Dermis blood vessel endothelial cell (primary cell): ENCODE measurements at places on chromosomes 7 and 10.

DNA sequence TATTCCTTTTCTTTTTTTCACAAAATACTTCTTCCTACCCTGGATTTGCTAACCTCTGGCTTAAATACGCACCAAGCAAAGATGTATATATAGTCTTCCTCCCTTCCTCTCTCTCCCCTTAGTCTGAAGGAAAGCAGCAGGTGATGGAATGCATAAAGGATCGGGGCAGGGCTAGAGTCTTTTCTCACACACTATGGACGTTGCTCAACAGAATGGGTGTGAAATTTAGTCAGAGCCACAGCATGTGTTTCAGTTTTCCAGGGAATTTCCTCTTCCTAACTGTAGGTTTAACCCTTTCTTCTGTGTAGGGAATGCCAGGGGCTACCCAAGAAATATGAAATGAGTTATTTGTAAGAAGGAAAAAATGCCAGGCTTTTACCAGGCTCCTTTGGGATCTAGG is 71.4 kb upstream of the NFKB2 start:
- DNase-seq: no peak

- no peak for DNase-seq
Observed at GRCh38 chr10:94639902-94640301, 43.6 kb upstream of the CYP2C18 start.

- DNase-seq: no peak
Observed at GRCh38 chr10:36425131-36425797, 700.1 kb upstream of the ANKRD30A start.

GRCh38 chr10:131670341-131670740 is 230.5 kb upstream of the PPP2R2D start:
- no peak for DNase-seq

GRCh38 chr10:36479073-36479472 is 646.3 kb upstream of the ANKRD30A start:
- DNase-seq: no peak

DNA sequence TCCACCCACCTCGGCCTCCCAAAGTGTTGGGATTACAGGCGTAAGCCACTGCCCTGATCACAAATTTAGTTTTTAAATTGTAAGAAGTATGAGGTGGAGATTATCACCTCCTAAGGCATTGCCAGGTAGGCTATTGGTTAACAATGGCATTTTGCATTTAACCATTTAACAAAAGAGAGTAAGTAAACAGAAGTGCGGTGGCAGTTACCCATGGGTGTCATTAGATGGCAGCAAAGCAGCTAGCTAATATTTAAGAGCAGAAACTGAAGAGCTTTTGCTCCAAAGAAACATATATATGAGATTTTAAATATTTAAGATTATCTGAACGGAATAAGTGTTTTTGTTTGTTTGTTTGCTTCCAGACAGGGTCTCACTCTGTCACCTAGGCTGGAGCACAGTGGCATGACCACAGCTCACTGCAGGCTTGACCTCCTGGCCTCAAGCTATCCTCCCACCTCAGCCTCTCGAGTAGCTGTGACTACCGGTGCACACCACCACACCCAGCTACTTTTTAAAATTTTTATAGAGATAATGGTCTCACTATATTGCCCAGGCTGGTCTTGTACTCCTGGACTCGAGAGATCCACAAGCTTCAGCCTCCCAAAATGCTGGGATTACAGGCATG is 325.5 kb upstream of the C7orf33 start:
- peak; percentile 50 for DNase-seq

DNA sequence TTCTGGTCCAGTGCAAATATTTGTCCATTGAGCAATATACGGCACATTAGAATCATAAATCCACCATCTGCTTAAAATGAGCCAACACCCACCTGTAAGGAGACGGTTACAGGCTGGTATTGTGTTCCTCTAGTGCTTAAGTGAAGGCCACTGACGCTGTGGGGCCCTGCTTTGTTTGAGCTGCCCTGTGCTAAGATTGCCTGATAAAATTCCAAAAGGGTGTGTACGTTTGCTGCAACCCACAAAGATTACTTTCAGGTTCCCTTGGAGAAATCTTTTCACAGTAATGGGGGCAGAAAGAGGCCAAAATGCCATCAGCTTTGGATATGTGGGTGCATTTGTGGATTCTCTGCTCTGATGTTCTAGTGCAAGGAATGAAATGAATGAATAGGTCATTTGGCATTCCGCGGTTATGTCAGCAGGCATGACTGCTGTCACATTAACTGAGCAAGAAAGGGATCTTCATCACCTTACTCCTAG is 34.4 kb downstream of the AGR3 start:
- DNase-seq: no peak

DNA sequence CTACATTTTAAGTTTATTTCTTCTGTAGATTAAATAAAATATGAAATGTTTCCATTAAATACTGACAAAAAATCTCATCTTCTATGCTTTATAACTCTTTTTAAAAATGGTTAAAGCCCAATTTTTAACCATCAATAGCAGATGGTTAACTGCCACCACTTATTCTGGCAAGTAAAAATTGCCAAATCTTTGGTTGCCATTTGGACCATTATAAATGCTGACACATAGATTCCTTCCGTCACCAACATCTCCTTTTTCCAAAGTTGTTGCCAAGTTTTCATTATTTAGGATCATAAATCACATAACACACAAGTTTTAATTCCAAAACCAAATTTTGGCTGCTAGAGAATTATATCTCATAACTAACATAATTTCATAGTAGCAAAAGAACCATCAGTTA is 1614.3 kb downstream of the REEP3 start:
- no peak for DNase-seq

GRCh38 chr7:138729444-138729843 is 28.3 kb upstream of the SVOPL start:
- no peak for DNase-seq

GRCh38 chr10:19077276-19077675 is 28.7 kb downstream of the MALRD1 start:
- no peak for DNase-seq

DNA sequence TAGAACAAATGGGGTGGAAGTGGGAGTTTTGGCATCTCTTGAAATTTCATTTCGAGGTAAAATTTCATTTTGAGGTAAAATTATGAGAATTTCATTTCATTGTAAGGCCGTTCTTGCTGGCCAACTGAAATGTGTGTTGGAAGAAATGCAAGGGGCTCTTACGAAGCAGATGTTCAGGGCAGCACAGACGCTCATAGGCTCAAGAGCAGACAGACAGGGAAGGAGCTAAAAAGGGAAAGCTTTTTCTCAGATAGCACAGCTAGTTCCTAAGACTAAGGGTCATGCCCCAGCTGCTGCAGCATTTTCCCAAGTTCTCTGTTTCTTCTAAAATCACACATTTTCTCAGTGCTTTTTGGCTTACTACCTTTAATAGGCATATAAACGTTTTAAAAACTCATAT is 65.1 kb upstream of the SFMBT2 start:
- DNase-seq: no peak

- DNase-seq: no peak
Observed at GRCh38 chr10:120422457-120422856, 34.6 kb upstream of the PLPP4 start.

DNA sequence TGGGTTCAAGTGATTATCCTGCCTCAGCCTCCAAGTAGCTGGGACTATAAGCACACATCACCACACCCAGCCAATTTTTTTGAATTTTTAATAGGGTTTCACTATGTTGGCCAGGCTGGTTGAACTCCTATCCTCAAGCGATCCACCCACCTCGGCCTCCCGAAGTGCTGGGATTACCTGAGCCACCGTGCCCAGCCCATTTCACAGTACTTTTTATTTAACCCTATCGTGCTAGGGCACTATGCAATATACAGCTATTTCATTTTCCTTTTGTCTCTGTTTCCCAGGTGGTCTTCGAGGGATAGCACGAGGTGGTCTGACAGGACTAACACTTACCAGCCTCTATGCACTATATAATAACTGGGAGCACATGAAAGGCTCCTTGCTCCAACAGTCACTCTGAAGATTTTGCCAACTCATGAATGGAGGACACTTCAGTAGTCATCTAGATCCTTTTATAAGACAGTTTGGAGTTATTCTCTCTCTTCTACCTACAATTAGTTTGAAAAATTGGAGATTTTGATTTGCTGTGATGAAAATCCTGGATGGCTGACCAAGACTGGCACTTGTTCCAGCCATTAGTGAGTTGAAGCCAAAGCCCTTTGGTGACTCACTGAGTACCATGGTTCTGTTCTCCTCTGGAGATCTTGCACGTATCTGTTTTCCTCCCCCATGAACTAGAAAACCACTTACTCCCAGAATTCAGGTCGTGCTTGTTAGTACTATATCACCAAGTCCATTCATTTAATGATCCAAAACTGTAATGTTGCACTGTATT is 27.3 kb downstream of the NCOA4 start:
- no peak for DNase-seq

- DNase-seq: no peak
Observed at GRCh38 chr7:131222171-131222570, 105.5 kb upstream of the MKLN1 start.

- DNase-seq: no peak
Observed at GRCh38 chr7:72163271-72163670, 248.9 kb downstream of the CALN1 start.

DNA sequence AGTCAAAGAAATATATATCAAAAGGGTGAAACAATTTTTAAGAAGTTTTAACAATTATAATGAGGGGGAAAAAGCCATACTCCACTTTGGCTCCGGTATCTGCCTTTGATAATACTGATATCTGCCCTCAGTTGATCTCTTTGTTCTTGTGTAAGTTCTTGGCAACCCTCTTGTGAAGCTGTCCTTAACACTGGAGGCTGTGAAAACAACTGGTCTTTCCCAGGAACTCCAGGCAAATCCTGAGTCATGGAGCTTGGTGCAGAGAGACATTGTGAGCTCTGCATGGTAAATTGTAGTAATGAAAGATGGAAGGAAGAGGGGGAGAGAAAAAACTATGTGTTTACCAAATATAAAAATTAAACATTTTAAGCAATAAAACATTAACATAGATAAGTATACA is 11.9 kb upstream of the ERVW-1 start:
- DNase-seq: peak; percentile 39

DNA sequence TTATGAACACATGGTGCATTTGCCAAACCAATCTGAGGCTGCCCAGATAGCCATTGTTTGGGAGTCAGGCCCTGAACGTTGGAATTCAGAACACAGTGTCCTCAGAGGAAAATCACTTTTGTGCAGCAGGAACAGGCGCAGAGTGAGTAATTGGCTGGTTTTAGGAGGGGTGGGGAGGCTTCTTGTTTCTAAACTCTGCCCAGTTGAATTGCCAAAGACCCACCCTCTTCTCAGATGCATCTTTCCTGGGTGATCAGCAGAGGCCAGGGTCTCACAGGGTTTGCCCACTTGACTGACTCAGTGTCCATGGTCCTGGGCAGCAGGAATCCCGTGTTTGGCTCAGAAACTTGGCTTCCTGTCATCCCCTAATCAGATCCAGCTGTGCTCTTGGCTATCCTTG is 24.3 kb downstream of the PRLHR start:
- DNase-seq: no peak

GRCh38 chr7:74203956-74204618 is 5.7 kb upstream of the LAT2 start:
- DNase-seq: no peak

DNA sequence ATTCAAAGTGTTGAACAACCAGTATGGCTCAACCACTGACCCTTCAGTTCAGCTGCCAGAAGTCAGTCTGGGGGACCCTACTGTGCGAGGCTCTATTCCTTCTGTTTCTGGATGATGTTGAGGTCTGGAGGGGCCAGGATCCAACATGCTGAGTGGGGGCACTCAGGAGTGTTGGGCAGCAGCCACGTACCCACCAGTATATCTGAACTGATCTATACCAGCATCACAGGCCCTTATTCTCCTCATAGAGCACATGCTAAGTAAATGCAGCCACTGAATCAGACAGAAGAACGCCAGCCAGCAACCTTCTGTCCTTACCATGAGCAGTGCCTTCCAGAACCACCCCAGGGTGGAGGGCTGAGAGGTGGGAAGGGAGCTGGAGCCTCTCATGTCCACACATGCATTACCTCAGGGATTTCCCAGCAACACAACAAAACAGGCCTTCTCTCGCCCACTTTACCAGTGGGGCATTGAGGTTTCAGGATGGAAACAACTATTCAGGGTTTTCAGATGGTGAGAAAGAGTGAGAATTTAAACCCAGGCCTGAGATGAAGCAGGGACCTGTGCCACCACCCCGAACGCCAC is 6.8 kb upstream of the MSMB start:
- DNase-seq: no peak

DNA sequence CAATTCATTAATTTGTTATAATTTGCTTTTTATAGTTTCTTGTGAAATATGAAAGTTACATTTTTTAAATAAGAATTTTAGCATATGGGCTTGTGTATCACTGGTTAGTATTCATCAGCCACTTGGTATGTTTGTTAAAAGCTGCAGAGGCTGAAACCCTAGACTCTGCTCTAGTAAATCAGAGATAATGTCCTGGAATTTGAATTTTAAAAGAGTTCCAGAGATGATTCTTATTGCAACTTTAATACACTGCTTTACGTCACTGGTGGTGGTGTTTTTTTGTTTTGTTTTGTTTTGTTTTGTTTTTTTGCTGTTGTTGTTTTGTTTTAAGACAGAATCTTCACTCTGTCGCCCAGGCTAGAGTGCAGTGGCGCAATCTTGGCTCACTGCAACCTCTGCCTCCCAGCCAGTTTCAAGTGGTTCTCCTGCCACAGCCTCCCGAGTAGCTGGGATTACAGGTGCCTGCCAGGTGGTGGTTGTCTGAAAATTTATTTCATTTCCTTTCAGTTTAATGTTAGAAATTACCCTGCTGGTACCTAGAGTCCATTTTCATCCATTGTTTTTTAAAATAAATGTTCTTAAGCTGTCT is 43.8 kb downstream of the PTPN12 start:
- no peak for DNase-seq

GRCh38 chr7:117014673-117015133 is 61.4 kb downstream of the ST7 start:
- DNase-seq: peak; percentile 69

DNA sequence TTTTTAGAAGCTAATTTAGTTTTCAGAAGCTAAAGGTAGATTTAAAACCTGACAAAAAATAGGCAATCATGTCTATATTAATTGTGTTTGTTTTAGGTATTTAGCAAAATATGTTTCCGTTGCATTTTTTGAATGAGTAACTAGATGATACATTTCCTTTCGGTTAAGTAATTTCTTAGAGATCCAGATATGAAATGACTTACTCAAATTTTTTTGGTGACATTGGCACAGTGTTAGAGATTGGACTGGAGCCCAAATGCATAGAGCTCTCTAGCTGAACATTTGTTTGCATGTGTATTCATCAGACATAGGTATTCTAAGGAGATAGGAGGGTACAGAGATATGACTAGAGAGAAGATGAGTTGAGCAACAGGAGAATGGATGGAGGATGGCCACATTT is 1.9 kb downstream of the BUB3 start:
- peak; percentile 42 for DNase-seq

DNA sequence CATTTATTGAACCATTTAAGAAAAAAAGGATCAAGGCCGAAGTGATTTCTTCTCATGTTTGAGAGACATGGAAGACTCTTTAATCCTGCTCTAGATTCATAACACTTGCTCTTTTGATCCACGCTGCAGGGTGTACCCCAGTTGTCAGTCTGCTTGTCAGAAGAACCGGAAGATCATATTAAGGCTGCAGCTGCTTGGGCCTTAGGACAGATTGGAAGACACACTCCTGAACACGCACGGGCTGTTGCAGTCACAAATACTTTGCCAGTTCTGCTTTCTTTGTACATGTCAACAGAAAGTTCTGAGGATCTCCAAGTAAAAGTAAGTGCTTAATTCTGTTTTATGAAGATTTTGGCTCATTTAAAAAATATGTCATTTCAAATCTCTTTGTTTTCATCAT is 46.3 kb downstream of the SPAG6 start:
- DNase-seq: no peak
